Osteoblast (primary cell): ENCODE measurements at places on chromosomes 2 and 18. TPM values are rescaled to one million over a fixed set of nuclear protein-coding genes. Genes with fewer than 3 reads are reported as not detected.
A peak's percentile ranks its signal among the peaks of the same experiment; 100 is the strongest.

Gene TRABD2A
- 2.9 and 3.5 TPM in 2 replicates for total RNA-seq

Gene SPP2
- total RNA-seq: not detected in 2 replicates

Gene STPG4
- total RNA-seq: 0.59 and 0.72 TPM in 2 replicates

Gene SLC16A14
- total RNA-seq: under 0.01 and 0.29 TPM in 2 replicates

Gene ARHGAP25
- total RNA-seq: under 0.01 and 0.29 TPM in 2 replicates

Gene FOXD4L1
- total RNA-seq: under 0.01 and 0.29 TPM in 2 replicates

Gene PCARE
- not detected in 2 replicates for total RNA-seq

Gene LIMS3
- total RNA-seq: 3.2 and 7.2 TPM in 2 replicates

- H3K4me1 ChIP-seq: no peaks in the 10 kb centered on the region
- H3K27ac ChIP-seq: no peak overlapping the region
- no peak overlapping the region for H3K4me3 ChIP-seq
- H3K27me3 ChIP-seq: no peaks in the 10 kb centered on the region
- DNase-seq: no peak
- H3K36me3 ChIP-seq: peaks cover 17% of the 10 kb centered on the region
Observed at GRCh38 chr2:172571245-172571644, 15.4 kb downstream of the PDK1 start.

DNA sequence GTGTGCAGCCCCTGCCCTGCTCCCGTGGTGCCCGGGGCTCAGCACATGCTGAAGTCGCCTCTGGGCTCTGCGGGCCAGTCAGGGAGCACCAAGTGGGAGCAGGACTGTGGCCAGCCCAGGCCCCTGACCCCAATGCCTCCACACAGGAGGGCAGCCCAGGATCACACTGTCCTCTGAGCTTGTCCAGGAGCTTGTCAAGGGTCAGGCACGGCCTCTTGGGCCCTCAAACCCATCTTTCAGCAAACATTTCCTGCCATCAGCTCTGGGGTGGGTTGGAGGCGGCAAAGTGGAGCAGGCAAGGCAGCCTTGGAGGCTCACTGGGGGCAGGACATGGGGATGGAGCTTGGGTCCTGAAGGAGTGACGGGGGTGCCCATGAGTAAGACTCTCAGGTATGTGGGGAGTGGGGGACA is 10.3 kb downstream of the SNED1 start:
- H3K36me3 ChIP-seq: peaks cover 4% of the 10 kb centered on the region
- H3K27ac ChIP-seq: no peak overlapping the region
- H3K4me1 ChIP-seq: peaks cover 14% of the 10 kb centered on the region
- H3K4me3 ChIP-seq: no peak overlapping the region
- DNase-seq: no peak

DNA sequence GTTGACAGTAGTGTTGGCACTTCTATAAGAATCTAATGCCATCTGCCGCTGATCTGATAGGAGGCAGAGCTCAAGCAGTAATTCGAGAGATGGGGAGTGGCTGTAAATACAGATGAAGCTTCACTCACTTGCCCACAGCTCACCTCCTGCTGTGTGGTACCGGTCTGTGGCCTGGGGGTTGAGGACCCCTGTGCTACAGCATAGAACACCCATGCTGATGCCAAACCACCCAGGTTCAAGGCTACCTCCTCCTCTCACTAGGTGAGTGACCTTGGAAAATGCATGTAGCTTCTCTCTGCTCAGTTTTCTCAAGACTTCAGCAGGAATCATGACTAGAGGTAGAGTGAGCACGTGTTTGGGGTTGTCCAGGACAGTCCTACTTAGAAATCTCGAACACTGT is 263.4 kb downstream of the SH3BP4 start:
- no peak overlapping the region for H3K27ac ChIP-seq
- H3K4me1 ChIP-seq: peaks cover 10% of the 10 kb centered on the region
- no peak overlapping the region for H3K4me3 ChIP-seq
- DNase-seq: no peak
- no peaks in the 10 kb centered on the region for H3K36me3 ChIP-seq

GRCh38 chr2:202344178-202344577 is 31.9 kb upstream of the BMPR2 start:
- H3K27me3 ChIP-seq: no peaks in the 10 kb centered on the region
- no peak overlapping the region for H3K27ac ChIP-seq
- H3K36me3 ChIP-seq: no peaks in the 10 kb centered on the region
- H3K4me3 ChIP-seq: no peak overlapping the region
- peaks cover 6% of the 10 kb centered on the region for H3K4me1 ChIP-seq
- no peak for DNase-seq

GRCh38 chr2:134247679-134248078 is 6.2 kb upstream of the MGAT5 start:
- no peak overlapping the region for H3K4me3 ChIP-seq
- H3K27me3 ChIP-seq: no peaks in the 10 kb centered on the region

GRCh38 chr2:35973132-35973736 is 382.3 kb upstream of the CRIM1 start:
- no peak overlapping the region for H3K4me3 ChIP-seq
- DNase-seq: no peak
- no peaks in the 10 kb centered on the region for H3K27me3 ChIP-seq
- H3K27ac ChIP-seq: no peak overlapping the region
- H3K4me1 ChIP-seq: no peaks in the 10 kb centered on the region
- no peaks in the 10 kb centered on the region for H3K36me3 ChIP-seq

DNA sequence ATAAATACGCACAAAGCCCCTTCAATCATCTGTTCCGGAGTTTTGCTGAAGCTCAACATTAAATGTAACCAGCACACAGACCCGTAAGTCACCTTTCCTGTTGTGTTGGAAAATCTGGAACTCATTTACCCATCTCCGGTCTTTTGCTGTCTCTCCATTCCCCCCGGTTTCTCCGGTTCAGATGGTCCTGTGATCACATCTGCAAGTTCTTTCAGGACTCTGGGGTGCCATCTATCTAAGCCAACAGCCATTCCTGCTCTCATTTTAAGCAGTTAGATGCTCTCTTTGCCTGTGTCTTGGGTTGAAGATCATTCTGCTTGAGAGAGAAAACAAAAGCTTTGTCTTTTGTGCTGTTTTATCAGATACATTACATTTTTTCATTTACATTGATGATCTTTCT is 91.7 kb upstream of the TGIF1 start:
- H3K4me3 ChIP-seq: peak overlapping the region; percentile 30
- H3K27me3 ChIP-seq: no peaks in the 10 kb centered on the region
- H3K36me3 ChIP-seq: no peaks in the 10 kb centered on the region
- H3K27ac ChIP-seq: no peak overlapping the region
- DNase-seq: no peak

GRCh38 chr18:3455090-3455635 is 5.2 kb downstream of the TGIF1 start:
- DNase-seq: no peak
- H3K36me3 ChIP-seq: peaks cover 34% of the 10 kb centered on the region
- H3K27ac ChIP-seq: peak overlapping the region; percentile 98
- no peak overlapping the region for H3K4me3 ChIP-seq
- peaks cover 54% of the 10 kb centered on the region for H3K4me1 ChIP-seq

DNA sequence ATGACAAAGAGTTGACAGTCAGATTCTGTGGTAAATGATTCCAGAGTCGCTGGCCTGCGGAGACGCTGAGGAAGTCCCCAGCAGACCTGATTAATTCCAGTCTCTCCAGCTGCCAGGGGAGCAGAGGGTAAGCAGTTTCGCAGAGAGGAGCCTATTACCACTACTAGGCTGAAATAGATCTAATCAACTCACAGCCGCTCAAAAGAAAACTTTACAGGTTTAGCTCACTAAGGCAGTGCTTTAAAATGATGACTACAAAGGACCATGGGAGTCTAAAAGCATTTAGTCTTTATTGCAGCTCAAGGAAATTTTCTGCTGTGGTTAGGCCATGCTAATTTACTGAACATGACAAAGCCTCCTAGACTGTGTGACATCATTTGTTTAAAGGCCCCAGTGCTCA is 445.6 kb upstream of the POU3F3 start:
- no peaks in the 10 kb centered on the region for H3K4me1 ChIP-seq
- H3K27ac ChIP-seq: no peak overlapping the region
- DNase-seq: no peak
- H3K27me3 ChIP-seq: no peaks in the 10 kb centered on the region

DNA sequence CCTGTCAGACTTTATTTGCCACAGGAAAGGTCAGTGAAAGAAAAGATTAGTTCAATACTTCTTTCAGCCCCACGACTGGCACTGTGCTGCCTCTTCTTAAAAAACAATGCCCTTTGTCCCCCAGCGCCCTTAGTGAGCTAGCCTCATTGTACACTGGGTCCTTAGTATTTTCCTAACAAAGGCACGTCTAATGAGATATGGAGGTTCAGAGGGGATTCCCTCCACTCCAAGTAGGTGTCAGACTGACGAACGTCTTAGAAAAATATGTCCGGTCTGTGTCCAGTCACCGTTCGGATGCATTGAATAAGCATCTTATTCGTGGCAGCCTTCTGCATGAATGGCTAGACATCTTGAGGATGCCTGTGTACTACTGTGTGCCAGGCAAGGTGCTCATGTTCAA is 1.1 kb downstream of the FECH start:
- peak overlapping the region; percentile 88 for H3K4me3 ChIP-seq
- no peaks in the 10 kb centered on the region for H3K27me3 ChIP-seq
- H3K4me1 ChIP-seq: peaks cover 10% of the 10 kb centered on the region

GRCh38 chr2:191618046-191618780 is 59.7 kb upstream of the NABP1 start:
- H3K36me3 ChIP-seq: no peaks in the 10 kb centered on the region
- peaks cover 14% of the 10 kb centered on the region for H3K4me1 ChIP-seq
- H3K27ac ChIP-seq: peak overlapping the region; percentile 26
- H3K4me3 ChIP-seq: no peak overlapping the region
- DNase-seq: peak; percentile 1

DNA sequence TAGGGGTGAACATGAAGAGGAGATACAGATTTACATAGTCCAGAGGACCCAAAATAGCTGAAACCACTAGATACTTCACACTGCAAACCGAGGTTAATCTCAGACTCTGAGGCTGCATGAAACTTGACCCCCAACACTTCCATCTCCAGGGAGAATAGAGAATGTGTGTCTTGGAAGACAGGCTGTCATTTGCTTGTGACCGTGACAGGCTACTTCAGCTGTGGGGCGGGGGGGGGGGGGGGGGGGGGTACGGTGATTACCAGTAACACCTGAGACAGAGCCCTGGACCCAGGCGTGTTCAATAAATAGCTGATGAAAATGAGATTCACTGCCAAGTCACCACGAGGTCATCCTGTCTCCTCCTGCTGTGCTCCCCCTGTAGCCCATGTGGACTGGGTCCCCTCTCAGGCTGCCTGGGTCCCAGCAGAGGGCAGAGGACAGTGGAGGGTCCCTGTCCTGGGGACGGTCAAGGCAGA is 5.7 kb upstream of the KLHL29 start:
- H3K4me3 ChIP-seq: no peak overlapping the region
- no peaks in the 10 kb centered on the region for H3K36me3 ChIP-seq
- DNase-seq: no peak
- peaks cover 12% of the 10 kb centered on the region for H3K4me1 ChIP-seq

DNA sequence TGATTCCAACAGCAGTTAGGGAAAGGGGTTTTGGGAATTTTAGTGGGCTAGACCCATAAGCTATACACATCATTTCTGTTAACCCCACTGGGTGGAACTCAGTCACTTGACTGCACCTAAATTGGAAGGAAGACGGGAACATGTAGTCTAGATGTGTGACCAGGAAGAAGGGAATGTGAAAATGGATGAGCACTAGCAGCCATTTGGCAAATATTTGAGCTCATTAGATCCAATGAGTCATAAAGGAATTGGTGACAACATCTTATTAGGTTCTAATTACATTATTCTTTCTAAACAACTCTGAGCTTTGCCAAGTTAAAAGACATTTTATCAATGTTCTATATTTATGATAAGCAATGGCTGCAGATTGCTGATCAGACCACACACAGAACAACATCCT is 400.6 kb downstream of the IRS1 start:
- no peaks in the 10 kb centered on the region for H3K4me1 ChIP-seq
- H3K36me3 ChIP-seq: no peaks in the 10 kb centered on the region
- no peak for DNase-seq
- no peaks in the 10 kb centered on the region for H3K27me3 ChIP-seq
- no peak overlapping the region for H3K27ac ChIP-seq

- no peaks in the 10 kb centered on the region for H3K36me3 ChIP-seq
- H3K27me3 ChIP-seq: no peaks in the 10 kb centered on the region
- no peak for DNase-seq
- H3K4me3 ChIP-seq: no peak overlapping the region
- H3K27ac ChIP-seq: no peak overlapping the region
Observed at GRCh38 chr18:69885841-69886531, 61.7 kb downstream of the CD226 start.

DNA sequence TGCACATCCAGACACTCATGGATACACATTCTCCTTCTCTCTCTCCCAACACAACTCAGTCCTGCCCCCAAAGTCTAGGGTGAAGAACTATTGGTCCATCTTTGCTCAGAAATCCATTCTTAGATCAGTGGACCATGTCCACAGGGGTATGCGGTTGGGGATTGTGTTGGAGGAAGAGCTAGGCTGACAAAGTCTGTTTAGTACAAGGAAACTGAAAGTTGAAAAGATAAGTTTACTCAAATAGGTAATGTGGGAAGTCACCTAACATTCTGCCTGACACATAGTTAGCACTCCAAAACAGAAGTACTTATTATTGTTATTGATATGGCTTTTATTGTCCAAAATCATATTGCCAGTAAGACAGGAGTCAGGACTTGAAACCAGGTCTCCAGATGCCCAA is 55.9 kb downstream of the ALK start:
- no peak overlapping the region for H3K4me3 ChIP-seq
- no peaks in the 10 kb centered on the region for H3K27me3 ChIP-seq
- no peak overlapping the region for H3K27ac ChIP-seq
- H3K4me1 ChIP-seq: no peaks in the 10 kb centered on the region
- no peaks in the 10 kb centered on the region for H3K36me3 ChIP-seq
- no peak for DNase-seq

DNA sequence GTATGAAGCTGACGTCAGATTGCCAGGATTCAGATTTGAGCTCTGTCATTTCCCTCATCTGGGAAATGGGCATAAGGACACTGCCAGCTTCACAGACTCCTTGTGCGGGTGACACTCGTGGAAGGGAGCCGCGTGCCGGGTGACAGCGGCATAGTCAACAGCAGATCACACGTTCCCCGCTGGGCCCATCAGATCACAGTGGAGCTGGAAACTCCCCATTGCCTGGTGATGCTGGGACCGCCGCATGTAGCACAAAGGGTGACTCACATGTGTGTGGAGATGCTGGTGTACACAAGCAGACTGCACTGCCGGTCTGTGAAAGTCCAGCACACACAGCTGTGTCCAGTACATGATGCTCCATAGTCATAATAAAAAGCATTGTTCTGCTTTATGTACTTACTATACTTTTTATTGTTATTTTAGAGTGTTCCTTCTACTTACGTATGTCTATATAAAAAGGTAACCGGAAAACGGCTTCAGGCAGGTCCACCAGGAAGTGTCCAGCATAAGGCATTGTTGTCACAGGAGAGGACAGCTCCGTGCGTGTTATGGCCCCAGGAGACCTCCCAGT is 31.8 kb downstream of the SALL3 start:
- no peak overlapping the region for H3K4me3 ChIP-seq
- no peaks in the 10 kb centered on the region for H3K36me3 ChIP-seq
- H3K4me1 ChIP-seq: no peaks in the 10 kb centered on the region
- no peaks in the 10 kb centered on the region for H3K27me3 ChIP-seq
- H3K27ac ChIP-seq: no peak overlapping the region
- no peak for DNase-seq

DNA sequence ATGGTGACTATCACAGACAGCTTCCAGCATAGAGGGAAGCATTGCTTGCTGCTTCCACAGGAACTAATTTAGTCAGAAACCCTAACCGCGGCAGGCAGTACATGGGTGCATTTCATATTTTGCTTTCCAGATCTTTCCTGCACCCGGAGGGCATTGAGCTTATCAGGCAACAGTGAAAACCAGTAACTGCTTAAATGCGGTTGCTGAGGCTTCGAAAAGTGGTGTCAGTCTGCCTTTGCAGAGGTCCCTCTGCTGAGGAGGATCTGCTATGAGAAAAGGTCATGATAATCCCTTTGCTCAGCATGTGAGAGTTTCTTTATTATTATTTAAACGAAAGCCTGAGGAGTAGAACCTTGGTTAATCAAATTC is 44.6 kb upstream of the ROCK2 start:
- H3K27ac ChIP-seq: no peak overlapping the region
- no peaks in the 10 kb centered on the region for H3K27me3 ChIP-seq
- no peak overlapping the region for H3K4me3 ChIP-seq
- peaks cover 48% of the 10 kb centered on the region for H3K4me1 ChIP-seq
- no peak for DNase-seq
- H3K36me3 ChIP-seq: no peaks in the 10 kb centered on the region
